ENCODE measurements at places on chromosomes 11 and 22.
A peak's percentile ranks its signal among the peaks of the same experiment; 100 is the strongest.

GRCh38 chr22:37199760-37200108 lies 11.7 kb upstream of the C1QTNF6 start:
- no peak for DNase-seq

- no peak for DNase-seq
Measured at GRCh38 chr11:121237686-121238658, 54.6 kb upstream of the SC5D start.

GRCh38 chr11:104992781-104993180 lies 24.4 kb upstream of the CASP4 start:
- DNase-seq: no peak

DNA sequence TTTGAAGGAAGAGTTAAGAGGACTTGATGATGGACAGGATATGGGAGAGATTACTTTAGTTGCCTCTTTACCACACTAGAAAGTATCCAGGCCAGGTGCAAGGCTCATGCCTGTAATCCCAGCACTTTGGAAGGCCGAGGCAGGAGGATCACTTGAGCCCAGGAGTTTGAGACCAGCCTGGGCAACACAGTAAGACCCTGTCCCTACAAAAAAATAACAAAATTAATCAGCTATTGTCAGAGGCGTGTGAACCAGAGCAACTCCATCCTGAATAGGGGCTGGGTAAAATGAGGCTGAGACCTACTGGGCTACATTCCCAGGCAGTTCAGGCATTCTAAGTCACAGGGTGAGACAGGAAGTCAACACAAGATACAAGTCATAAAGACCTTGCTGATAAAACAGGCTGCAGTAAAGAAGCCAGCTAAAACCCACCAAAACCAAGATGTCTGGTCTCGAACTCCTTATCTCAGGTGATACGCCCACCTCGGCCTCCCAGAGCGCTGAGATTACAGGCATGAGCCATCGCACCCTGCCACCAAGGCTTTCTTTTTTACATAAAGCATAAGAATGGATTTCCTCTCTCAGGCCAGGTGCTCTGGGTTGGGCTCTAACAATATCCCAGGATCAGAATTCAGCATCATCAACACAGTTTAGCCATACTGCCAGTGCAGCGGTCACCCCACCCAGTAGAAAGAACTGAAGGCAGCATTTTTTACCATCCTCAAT lies 17.8 kb downstream of the PI4KA start:
- no peak for DNase-seq

GRCh38 chr11:92550411-92550810 lies 325.8 kb downstream of the FAT3 start:
- DNase-seq: no peak

DNA sequence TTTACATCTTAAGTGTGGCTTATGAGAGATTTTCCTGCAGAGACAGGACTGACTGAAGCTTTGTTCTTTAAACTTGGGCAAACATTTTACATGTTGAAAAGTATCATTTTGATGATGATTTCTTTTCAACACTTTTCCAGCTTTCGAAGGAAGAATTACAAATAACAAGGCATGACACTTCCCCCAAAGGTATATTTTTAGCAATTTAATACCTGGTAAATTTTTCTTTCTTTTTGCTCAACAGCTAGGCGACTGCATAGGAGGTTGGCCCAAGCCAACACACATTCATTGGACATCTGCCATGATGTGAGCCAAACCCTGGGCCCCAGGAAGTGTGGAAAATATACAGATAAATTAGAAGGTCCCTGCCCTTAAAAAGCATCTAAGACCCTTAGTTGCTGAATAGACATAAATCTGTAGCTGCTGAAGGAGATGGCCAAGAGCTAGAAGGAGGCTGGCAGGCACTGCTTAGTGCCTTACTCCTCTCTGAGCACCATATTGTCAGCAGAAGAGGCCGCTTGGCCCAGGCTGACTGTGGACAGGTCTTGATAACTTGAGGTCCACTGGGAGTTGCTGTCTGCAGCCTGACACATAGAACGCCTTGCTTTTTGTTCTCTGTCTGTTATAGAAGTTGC lies 53.3 kb upstream of the CD44 start:
- no peak for DNase-seq

DNA sequence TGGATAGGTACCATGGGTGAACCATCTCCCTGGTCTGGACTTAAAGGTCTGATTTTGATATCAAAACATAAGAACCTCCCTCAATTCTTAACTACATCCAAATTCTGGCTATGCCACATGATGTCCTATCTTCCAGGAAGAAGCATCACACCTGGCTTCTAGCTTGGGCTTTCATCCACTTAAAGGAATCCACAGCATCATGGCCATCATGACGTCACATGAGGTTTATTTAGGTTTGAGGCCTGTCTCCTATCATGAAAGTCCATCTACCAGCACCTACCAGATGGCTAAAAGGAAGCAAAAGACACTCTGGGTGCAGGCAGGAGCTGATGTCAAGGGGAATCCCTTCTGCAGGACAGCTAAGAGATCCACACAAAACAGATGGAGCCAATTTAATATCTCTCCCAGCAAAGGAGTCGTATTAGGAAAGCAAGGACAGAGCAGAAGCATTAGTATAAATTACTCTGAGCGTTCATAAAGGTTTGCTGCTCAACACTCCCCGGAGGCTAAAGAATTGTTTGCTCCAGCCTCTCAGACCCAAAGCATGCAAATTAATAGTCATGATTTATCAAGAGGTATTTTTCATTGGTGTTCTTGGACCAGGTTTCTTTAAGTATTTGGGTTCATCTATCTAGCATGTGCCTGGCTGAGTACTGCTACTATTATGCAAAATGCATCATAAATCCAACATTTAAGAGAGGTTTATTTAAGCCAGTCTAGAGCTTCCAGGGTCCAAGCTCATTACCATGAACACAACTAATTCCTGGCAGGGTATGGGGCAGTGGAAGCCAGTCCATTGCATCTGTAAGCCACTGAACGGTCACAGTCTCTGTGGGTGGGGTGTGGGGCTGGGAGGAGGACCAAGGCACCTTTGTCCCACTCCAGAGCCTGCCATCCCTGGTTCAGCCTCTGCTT lies 47.2 kb downstream of the GALNT18 start:
- DNase-seq: no peak

DNA sequence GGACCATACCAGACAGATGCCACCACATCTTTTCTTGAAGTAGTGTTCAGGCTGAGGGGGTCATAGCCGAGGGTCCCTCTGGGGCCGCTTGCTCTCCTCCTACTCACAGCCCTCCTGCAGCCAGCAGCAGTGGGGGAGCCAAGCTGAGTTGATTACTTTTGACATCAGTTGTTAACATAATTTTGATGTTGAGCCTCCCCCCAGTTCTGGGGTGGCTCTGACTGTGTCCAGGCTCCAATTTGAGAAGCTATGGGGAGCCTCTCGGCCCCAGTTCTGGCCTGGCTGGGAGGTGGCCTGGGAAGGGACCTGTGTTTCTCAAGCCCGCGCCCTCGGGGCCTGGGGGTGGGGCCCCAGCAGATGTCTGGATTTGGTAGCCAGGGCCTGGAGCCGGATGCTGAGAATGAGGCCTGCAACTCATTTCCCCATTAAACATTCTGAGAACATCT lies 47.9 kb downstream of the KCNQ1OT1 start:
- DNase-seq: no peak

- DNase-seq: no peak
Measured at GRCh38 chr11:133898770-133899115, 53.4 kb upstream of the SPATA19 start.

DNA sequence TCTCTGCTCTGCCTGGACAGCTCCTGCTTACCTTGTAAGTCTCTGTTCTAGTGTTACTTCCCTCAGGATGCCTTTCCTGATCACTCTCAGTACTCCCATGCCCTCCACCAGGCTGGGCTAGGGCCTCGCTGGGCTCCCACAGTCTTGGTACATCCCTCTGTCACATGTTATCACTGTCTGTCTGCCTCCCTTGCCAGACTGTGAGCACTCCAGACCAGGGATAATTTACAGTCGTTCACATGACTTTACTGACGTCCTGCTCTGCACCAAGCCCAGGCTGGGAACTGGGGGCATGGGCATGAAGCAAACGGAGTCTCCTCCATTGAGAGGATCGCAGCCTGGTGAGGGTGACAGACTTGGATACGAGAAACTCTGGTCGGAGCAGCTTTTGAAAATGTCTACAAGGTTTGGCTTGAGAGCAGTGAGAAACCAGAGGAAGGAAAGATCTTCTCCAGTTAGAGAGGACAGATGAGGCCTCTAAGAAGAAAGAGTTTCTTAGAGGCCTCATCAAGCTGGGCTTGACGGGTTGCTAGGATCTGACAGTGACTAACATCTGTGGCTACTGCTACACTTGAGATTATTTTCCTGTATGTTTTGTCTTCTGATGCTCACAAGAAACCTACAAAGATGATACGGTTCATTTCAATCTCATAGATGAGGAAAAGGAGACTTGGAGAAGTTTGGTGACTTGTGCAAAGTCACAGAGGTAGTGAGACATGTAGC lies 12.5 kb downstream of the USP35 start:
- no peak for DNase-seq

- DNase-seq: no peak
Measured at GRCh38 chr22:31995807-31996206, 47.3 kb upstream of the SLC5A1 start.

DNA sequence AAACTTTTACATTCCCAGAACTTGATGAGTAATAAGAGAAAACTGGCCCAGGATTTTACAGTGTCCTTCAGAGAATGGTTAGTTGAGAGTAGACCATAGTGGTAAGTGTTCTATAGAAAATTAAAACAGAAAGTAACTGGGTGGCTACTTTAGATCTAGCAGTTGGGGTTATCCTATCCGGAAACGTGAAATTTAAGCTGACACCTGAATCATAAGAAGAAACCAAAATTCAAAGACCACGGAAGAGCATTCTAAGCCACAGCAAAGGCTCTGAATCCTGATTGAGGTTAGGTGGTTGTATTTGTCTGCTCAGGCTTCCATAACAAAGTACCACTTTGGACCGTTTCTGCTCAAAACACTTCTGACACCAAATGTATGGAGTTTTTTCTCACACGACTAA lies 34.0 kb downstream of the TTC17 start:
- DNase-seq: no peak

DNA sequence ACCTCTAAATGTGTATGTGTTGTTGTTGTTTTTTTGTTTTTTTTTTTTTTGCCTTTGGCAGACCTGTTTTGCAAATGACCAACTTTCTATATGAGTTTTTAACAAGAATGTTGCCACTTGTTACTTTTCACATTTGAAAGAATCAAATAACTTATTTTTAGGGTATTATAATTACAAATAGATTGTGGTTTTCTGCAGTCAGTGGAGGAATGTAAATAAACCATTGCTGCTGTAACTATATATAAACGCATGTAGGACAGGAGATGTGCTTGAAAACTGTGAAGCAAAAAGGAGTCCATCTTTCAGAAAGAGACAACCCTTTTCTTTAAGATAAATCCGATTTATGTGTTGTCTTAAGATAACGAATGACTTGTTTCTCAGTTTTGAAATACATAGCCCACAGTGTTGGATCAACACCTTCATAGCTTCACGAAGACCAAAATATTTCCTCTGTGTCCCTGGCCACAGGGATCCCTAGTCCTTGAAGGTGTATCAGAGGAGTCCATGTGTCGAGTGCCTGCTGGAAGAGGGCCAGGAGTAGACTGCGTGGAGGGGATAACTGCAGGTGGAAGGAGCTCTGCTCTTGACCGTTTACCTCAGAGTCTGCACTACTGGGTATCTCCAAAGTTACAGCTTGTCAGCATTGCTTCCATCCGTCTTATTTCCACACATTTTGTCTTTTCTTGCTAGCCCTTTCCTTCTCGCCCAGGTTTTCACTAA lies 24.7 kb downstream of the TNRC6B start:
- peak; percentile 10 for DNase-seq

GRCh38 chr11:6251990-6252473 lies 7.6 kb upstream of the CCKBR start:
- no peak for DNase-seq

DNA sequence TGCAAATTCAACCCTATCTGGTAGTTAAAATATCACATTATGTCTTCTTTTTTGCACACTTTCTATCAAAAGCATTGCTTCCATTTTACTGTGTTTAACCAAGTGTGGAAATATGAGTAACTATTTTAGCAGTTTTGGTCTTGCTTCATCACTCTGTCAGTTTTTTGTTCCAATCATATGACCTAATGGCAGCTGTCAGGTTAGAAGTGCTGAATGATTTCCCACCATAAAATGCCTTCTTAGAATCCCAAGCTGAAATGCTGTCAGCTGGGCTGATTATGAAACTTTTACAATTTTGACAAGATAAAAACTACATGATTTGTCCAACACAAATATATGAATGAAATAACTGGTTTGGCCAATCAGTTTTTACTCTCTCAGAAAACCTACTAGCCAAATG lies 1654.6 kb upstream of the RAG2 start:
- no peak for DNase-seq
